Activated naive CD8-positive, alpha-beta T cell treated with anti-CD3 and anti-CD28 coated beads, Interleukin-2, amount 10 ng/mL, durations not matched to agents 7 days and 5 days (primary cell): ENCODE measurements at places on chromosomes 2 and 18.

- no peak for DNase-seq
Measured at GRCh38 chr2:40218679-40219078, 233.2 kb downstream of the SLC8A1 start.

GRCh38 chr2:164669291-164669690, 48.0 kb upstream of the GRB14 start:
- DNase-seq = no peak

- DNase-seq = no peak
Measured at GRCh38 chr18:53503914-53504441, 720.5 kb downstream of the MBD2 start.

DNA sequence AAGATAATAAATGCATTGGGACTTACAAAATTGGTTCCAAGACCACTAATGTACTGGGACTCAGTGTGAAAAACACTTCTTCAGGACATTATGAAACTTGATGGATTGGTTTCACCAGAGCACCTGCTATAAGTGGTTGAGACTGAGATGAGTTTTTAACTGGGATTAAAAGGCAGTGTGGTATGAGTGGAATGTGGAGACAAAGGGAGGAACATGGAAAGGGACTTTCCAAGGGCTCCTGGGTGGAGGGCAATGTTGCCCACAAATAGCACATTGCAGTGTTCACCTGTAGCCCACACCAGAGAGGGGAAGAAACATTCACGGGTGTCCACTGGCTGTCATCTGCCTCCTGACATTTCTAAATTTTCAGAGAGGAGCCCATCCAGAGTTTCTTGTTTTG, 253.3 kb upstream of the TANK start:
- no peak for DNase-seq

DNA sequence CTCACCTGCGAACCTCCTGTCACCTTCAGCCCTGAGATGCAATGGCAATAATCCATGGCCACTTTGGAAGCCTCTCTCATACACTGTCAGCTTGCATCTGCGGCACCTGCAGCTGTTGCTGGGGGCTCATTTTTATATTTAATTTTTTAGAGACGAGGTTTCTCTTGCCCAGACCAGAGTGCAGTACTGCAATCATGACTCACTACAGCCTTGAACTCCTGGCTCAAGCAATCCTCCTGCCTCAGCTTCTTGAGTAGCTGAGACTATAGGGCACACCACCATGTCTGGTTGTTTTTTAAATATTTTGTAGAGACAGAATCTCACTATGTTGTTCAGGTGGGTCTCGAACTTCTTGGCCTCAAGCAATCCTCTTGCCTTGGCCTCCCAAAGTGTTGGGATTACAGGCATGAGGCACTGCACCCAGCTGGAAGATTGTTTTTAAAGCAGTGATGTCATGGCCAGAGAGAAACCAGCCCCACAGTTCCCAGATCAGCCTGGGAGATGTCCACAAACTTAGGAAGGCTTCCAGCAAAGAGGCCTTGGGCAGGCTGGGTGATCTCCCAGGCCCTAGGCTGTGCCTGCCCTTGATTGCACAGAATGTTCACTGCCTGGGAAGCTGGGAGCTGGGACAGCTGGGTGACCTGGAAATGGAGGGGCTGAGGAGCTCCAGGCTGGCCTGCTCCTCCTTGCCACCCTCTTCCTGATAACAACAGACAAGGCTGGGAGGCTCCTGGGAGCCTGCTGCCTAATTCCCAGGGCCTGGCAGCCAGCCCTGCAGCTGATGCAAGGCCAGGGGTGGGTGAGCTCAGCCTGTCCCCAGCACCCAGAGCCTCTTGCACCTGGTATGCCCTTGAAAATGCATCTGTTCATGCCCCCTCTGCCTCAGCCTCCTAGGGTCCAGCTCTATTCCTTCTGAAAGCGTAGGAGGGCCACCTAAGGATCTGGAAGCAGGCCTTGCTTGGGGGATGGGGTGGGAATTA, 27.1 kb downstream of the SH2D6 start:
- DNase-seq = no peak

DNA sequence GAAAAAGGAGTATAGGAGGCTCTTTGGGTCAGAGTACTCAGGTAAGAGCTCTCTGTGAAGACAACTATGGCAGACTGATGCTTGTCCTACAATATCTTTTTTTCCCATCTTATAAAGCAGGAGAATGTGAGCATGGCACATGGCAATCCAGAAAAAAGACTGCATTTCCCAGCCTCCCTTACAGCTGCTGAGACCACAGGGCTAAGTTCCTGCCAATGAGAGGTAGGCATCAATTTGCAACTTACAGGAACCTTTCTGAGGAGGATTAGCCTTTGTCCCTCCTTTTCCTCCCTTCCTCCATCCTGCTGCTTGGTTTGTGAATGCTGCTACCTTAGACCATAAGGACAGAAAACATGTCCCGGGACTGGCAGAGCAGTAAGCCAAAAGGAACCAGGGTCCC, 37.8 kb upstream of the ST8SIA5 start:
- no peak for DNase-seq

GRCh38 chr2:174330945-174331594, 3.7 kb upstream of the SP9 start:
- DNase-seq = no peak

DNA sequence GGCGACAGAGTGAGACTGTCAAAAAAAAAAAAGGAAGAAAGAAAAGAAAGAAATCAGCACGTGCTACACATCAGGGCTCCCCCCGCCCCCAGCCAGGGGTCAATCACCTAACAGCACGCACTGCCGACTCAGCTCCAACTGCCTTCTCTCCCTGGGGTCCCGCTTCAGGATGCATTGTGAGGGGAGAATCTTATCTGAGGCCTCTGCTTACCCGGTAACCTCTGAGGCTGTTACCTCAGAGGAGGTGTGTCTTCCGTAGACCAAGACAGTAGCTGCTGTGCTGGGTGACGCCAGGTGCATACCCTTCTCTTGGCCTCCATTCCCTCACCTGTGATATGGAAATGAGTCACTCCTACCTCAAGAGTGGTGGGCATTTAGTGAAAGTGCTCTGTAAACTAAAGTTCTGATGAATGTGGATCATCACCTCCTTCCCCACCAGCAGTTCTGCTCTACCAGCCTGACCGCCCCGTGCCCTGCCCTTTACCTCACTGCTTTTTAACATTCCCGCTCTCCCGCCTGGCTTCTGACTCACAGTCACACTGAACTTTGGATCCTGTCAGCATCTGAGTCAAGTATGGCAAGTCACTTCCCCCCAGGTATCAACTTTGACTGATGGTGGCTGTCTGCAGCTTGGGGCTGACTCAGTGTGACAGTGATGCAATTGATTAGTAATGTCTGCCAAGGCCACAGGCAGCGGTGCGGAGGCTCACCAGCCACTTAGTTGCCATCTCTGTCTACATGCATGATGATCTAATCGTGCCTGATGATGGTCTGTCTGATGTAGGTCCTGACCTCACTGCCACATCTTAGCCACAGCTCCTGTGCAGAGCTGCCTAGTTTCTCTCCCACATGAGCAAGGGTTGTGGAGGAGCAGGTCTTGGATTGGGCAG, 20.1 kb downstream of the ARID5A start:
- DNase-seq = no peak

GRCh38 chr18:28040211-28040610, 136.7 kb downstream of the CDH2 start:
- no peak for DNase-seq

- no peak for DNase-seq
Measured at GRCh38 chr2:225207043-225207442, 164.8 kb upstream of the DOCK10 start.

- no peak for DNase-seq
Measured at GRCh38 chr2:198042189-198042588, 237.8 kb downstream of the PLCL1 start.
